ENCODE measurements at places on chromosomes 1 and 21. TPM values are rescaled to one million over a fixed set of nuclear protein-coding genes. Genes with fewer than 3 reads are reported as not detected.

DNA sequence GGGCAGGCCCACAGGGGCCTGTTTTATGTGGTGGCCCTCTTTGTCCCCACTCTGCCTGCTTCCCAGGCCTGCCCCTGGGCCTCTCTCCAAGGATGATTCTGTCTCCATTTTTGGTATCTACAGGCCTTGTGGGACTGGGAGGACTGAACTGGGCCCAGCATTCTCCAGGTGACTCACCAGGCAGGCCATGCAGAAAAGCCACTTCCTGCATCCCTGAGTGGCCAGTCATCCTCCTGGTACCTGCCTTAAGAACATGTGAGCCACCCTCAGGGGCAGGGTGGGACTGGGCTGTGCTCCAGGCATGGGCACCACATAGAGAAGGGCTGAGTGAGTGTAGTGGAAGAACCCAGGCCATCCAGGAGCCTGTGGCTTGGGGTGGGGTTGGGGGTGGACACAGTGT is 20.0 kb upstream of the BCAR3 start:
- H3K4me3 ChIP-seq, result no peak overlapping the region
- no peaks in the 10 kb centered on the region for H3K36me3 ChIP-seq
- H3K27me3 ChIP-seq, result peaks cover 3% of the 10 kb centered on the region
- DNase-seq, result no peak

GRCh38 chr21:18951271-18952038 is 547.9 kb upstream of the TMPRSS15 start:
- H3K4me3 ChIP-seq, result no peak overlapping the region
- H3K27ac ChIP-seq, result no peak overlapping the region

DNA sequence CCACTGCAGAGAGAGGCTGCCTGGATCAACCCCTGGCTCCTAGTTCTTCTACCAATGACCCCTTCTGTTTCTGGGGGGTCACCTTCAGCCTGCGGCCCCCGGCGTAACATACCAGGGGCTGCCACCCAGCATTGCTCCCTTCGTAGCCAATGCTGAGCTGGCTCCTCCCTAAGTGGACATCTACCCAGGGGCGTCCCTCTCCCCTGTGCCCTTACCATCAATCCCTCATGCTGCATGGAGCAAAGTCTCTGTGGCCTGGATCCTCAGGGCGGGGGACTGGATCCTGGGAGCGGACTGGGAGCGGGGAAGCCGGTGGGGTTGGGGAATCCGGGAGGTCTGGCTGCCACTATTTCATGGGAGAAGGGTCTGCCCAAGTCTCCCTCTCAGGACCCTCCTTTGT is 28.6 kb downstream of the TRIM67 start:
- no peak overlapping the region for H3K27ac ChIP-seq
- peaks cover 7% of the 10 kb centered on the region for H3K27me3 ChIP-seq
- H3K36me3 ChIP-seq, result no peaks in the 10 kb centered on the region
- no peak overlapping the region for H3K4me3 ChIP-seq

GRCh38 chr1:165055581-165055980 is 300.9 kb downstream of the LMX1A start:
- no peaks in the 10 kb centered on the region for H3K4me1 ChIP-seq
- H3K36me3 ChIP-seq, result no peaks in the 10 kb centered on the region
- peaks cover 11% of the 10 kb centered on the region for H3K27me3 ChIP-seq
- H3K4me3 ChIP-seq, result no peak overlapping the region

DNA sequence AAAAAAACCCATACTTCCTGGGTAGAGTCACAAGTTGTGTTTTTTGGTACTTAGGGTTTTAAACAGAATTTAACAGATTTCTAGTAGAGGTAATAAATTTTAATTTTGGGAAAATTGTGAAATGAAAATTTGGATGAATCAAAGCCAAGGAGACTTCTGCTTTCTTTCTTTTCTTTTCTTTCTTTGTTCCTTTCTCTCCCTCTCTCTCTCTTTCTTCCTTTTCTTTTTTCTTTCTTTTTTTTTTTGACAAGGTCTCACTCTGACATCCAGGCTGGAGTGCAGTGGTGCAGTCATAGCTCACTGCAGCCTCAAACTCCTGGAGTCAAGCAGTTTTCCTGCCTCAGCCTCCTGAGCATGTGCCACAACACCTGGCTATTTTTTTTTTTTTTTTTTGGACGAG is 46.9 kb upstream of the NEXN start:
- no peak overlapping the region for H3K4me3 ChIP-seq
- DNase-seq, result no peak
- H3K36me3 ChIP-seq, result peaks cover 12% of the 10 kb centered on the region
- H3K27ac ChIP-seq, result peak overlapping the region; percentile 56

- H3K4me1 ChIP-seq, result peaks cover 6% of the 10 kb centered on the region
- no peaks in the 10 kb centered on the region for H3K36me3 ChIP-seq
- DNase-seq, result no peak
- no peaks in the 10 kb centered on the region for H3K27me3 ChIP-seq
- H3K27ac ChIP-seq, result peak within 1 kb of the TSS; percentile 70
Observed at GRCh38 chr1:42739753-42740700, at the start of gene CLDN19. Gene CLDN19 (minus strand): TSS chr1:42740236. CDS start chr1:42740063, 173 bp downstream.

Gene HPCAL4
- 0.69 TPM for total RNA-seq

Gene CAMK2N1
- 1.9 TPM for total RNA-seq

Gene MEGF6
- total RNA-seq, result 2.1 TPM

Gene VTCN1
- total RNA-seq, result not detected

Gene CRP
- not detected for total RNA-seq

Gene RGS18
- total RNA-seq, result not detected
